ENCODE measurements at places on chromosomes 12 and 14.

GRCh38 chr14:20262642-20263128, 23.6 kb downstream of the OR11H4 start:
- DNase-seq, result no peak

DNA sequence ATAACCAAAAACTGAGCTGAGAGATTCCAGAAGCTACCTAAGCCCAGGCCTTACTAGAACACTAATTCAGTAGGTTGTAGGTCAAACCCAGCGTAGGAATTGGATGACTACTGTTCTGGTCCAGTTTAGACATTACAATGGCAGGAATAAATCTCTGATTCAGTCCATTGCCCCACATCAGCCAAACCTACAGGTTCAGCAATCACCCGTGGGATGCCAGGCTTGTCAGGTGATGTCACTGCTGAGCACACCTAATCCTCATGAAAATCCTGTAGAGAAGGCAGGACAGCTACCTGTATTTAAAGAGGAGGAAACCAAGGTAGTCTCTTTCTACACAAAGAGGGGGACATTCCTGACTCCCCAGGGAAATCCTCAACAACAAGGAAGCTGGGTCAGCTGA, 63.7 kb downstream of the RFX4 start:
- no peak for DNase-seq

DNA sequence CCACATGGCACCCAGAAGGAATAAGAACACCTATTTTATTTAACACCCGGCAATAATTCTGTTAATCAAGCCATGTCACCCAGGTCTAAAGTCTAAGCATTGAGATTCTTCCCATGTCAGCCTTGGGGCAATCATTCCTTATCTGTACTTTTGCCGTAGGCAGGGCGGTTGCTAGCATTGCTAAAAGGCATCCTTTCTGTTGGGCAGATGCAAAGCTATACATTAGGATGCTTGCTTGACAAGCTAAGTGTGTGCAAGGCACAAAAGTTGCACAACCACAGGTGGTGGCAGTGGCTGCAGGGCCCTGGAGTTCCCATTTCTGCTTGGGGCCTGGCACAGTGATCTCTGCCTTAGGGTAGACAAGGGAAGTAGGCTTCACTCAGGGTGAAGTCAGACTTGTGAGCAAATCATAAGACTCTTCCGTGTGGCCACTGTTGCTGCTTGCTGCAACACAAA, 12.5 kb upstream of the GALNT6 start:
- DNase-seq, result no peak

DNA sequence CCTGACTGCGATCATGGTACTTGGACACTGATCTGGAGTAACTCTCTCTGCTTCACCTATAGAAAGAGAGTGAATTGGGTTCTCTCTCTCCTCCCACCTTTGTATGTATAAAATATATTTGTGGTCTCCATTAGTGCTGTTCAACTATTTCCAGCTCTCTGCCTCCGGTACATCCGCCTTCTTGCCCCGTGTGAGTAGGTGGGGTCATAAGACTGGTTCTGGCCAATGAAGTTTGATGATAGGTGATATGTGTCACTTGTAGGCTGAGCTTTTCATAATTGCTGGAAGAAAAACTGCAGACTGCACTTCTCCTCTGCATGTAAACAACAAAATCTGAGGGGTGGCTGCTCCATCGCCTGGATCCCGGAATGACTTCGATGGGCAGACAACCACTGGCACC, 210.4 kb downstream of the EXOC5 start:
- DNase-seq, result no peak

- no peak for DNase-seq
These were observed 241.9 kb downstream of the PAWR start for GRCh38 chr12:79448816-79449215.

- no peak for DNase-seq
These were observed 149.5 kb downstream of the PRKCH start for GRCh38 chr14:61470961-61471293.
